Temporal lobe (tissue), 4 donors: ENCODE measurements at places on chromosomes 2 and 18. TPM values are rescaled to one million over a fixed set of nuclear protein-coding genes. Genes with fewer than 3 reads are reported as not detected.

KCNE4 gene
- 2.5 TPM for total RNA-seq

RNF125 gene
- 1.7 TPM for total RNA-seq

FABP1 gene
- not detected for total RNA-seq

CPO gene
- not detected for total RNA-seq

EML6 gene
- 3.4 TPM for total RNA-seq

CTIF gene
- 59.0 TPM for total RNA-seq

SKA1 gene
- 2.0 TPM for total RNA-seq

GPR35 gene
- total RNA-seq, result 0.98 TPM

COL3A1 gene
- total RNA-seq, result 105 TPM

CD8B2 gene
- total RNA-seq, result under 0.01 TPM

POTEI gene
- total RNA-seq, result under 0.01 TPM

IL1F10 gene
- not detected for total RNA-seq

SNTG2 gene
- 0.98 TPM for total RNA-seq

RSAD2 gene
- 2.0 TPM for total RNA-seq

GALNT3 gene
- 3.0 TPM for total RNA-seq

ERLEC1 gene
- 66.9 TPM for total RNA-seq

OR6B2 gene
- total RNA-seq, result not detected

NCKAP5 gene
- total RNA-seq, result 9.3 TPM

KCNF1 gene
- total RNA-seq, result 17.2 TPM
